Neural progenitor cell (in vitro differentiated cells): ENCODE measurements at places on chromosomes 5 and 9. TPM values are rescaled to one million over a fixed set of nuclear protein-coding genes. Genes with fewer than 3 reads are reported as not detected.

PLPP1 gene
- 23.9 and 24.9 TPM in 2 replicates for total RNA-seq

IFNE gene
- 0.12 TPM in 1 of 2 replicates, not detected in the other for total RNA-seq

IFNA21 gene
- total RNA-seq, result not detected in 2 replicates

FOXD4 gene
- total RNA-seq, result 0.12 TPM in 1 of 2 replicates, not detected in the other

SLC34A1 gene
- not detected in 2 replicates for total RNA-seq

EGFLAM gene
- total RNA-seq, result 0.15 and 0.69 TPM in 2 replicates

ARHGEF28 gene
- 0.11 and 0.28 TPM in 2 replicates for total RNA-seq

DNA sequence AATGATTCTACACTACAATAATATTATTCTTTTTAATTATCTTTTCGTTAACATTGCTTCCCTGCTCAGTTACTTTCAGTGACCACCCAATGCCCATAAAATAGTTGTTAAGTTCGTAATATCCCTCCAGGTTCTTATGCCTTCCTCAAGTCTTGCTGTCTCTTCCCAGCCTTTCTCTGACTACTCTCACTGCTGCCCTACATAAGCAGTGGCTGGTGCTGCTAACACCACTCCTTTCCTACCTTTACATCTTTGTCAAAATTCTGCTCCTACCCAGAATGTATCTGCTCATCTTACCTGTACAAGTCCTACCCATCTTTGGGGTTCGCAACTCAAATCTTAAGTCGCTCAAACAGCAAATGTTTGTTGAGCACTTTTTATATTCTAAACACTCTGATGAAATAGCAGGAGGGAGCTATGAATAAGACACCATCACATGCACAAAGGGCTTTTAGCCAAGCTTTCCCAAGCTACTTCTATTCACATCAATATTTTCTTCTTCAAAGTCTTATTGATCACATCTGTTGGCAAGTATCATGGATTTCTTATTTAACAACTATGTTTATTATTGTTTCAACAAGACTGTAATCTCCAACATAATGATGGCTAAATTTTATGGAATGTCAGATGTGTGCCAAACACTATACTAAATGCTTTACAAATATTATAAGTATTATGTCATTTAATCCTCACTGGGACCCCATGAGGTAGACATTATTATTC is 29.5 kb downstream of the SLC25A46 start:
- no peak for DNase-seq

GRCh38 chr5:31328040-31328733 is 134.7 kb downstream of the CDH6 start:
- no peak for DNase-seq

DNA sequence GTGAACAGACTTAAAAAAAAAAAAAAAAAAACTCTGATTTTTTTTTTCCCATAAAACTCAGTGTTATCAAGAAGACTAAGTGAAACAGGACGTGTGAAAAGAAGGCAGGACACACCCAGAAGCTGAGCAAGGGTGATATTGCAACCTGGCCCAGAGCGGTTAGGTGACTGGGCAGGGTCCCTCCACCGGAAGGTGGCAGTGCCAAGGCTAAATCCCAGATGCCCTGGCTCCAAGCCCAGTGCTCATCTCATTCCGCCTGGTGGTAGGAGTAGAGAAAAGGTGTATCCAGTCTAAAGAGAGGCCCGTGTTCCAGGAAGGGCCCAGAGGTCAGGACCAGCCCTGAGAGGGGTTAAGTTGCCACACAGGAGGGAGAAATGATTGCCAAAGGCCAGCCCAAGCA is 51.5 kb upstream of the SAP30L start:
- DNase-seq, result no peak

- DNase-seq, result no peak
These were observed 700.7 kb upstream of the GRAMD2B start for GRCh38 chr5:125722550-125722949.

GRCh38 chr5:142913728-142914338 is 143.7 kb downstream of the ARHGAP26 start:
- DNase-seq, result peak; percentile 23

DNA sequence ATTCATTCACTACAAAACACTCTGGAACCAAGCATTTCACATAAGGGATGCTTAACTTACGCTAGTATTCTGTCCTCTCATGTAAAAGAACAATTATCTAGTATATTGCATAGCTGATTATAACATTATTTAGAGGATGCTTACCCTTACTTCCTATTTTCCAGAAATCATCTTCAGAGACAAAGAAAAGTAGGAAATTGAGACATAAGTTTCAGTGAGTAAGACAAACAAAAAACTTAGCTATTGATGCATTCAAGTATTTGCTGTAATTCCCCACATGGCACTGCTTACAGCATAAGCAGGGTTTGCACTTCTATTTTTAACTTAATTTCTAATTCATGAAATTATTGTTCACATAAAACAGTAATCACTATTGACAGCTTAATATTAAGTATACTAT is 104.8 kb upstream of the SREK1 start:
- no peak for DNase-seq

- no peak for DNase-seq
These were observed 988 bp downstream of the GFM2 start for GRCh38 chr5:74765929-74766328.
